ENCODE measurements at places on chromosomes 2 and 18. TPM values are rescaled to one million over a fixed set of nuclear protein-coding genes. Genes with fewer than 3 reads are reported as not detected.

Gene SATB2
- 3.9 TPM for total RNA-seq

Gene GAL3ST2
- total RNA-seq, result not detected

DNA sequence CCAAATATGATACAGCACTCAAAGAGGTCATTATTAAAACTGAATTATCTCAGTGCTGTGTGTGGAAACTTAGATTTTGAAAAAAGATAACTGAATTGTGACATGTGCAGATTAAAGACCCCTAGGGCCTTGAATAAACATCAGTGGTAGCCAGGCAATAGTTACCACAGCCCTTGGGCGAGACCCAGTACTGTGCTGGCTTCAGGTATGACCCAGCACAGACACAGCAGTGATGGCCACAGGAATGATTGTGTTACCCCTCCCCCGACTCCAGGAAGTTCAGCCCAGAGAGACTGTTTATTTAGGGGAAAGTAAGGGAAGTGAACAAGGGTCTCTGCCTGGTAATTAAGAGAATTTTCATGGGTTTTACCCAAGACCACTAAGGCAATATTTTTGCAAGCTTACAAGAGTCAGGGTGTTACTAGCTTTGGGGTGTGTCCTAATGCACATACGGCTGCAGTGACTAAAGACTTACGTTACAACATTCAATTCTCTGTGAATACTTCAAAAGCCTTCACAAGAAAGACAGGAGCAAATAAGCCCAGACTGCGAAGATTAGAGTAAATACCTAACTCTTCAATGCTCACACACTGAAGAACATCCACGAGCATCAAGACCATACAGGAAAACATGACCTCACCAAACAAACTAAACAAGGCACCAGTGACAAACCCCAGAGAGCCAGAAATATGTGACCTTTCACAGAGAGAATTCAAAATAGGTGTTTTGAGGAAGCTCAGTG is 28.2 kb upstream of the ITGAV start:
- H3K27ac ChIP-seq, result no peak overlapping the region
- no peak for DNase-seq
- H3K4me3 ChIP-seq, result no peak overlapping the region
- H3K27me3 ChIP-seq, result no peaks in the 10 kb centered on the region
- no peaks in the 10 kb centered on the region for H3K36me3 ChIP-seq
- no peaks in the 10 kb centered on the region for H3K4me1 ChIP-seq

GRCh38 chr2:27762951-27763906 is 8.3 kb upstream of the MRPL33 start:
- no peaks in the 10 kb centered on the region for H3K27me3 ChIP-seq
- H3K36me3 ChIP-seq, result no peaks in the 10 kb centered on the region
- H3K4me1 ChIP-seq, result no peaks in the 10 kb centered on the region
- H3K27ac ChIP-seq, result no peak overlapping the region

DNA sequence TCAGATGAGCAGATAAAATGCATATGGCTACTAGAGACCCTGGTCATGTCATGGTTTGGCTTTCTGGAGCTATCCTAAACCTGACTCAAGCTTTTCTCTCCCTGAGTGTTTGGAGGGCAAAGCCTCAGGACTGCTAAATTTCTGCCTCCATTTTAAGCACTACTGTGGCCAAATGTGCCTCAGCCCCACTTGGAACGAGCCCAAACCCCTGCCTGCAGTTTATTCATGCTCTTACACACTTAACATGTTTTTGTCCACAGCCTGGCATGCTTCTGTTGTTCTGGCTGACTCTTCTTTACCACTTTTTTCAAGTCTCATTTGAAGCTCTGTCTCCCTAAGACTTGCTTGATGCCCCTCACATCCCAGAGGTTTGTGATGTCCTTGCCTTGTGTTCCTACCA is 24.7 kb downstream of the MGAT5 start:
- H3K27ac ChIP-seq, result no peak overlapping the region
- no peaks in the 10 kb centered on the region for H3K27me3 ChIP-seq

DNA sequence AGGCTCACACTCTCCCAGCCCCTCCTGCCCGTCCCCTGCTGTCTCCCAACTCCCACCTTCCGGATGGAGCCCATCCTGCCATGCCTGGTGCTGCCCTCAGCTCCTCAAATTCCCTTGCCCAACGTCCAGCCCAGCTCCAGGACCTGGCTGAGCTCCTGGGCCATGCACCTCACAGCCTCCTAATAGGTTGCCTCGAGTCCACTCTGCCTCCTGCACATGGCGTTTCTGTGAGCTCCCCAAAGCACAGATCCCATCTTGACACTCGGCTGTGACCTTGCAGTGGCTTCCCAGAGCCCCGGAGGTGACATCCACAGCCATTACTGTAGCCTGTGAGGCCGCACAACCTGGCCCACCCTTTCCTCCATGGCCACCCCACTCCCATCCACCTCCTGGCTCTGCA is 191.9 kb upstream of the SALL3 start:
- DNase-seq, result peak; percentile 44
- H3K27me3 ChIP-seq, result peaks cover 9% of the 10 kb centered on the region
- no peaks in the 10 kb centered on the region for H3K36me3 ChIP-seq
- H3K27ac ChIP-seq, result no peak overlapping the region
- no peaks in the 10 kb centered on the region for H3K4me1 ChIP-seq

DNA sequence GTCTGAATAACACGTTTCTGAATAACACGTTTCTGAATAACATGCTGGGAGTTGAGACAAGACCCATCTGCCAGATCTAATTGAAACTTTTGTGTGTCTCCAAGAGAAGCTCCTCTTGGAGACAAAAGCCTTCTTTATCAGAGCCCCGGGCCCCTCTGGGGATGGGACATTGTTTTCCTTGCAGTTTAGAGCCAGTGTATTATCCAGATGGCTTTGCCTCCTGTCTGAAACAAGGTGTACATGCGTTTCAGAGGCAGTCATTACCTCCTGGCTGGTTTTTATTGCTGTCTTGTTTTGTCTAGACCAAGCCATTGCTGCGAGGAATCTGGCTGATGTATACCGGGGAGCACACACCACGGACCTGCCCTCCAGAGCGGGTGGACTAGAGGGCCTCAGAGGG is 7.8 kb downstream of the FOSL2 start:
- H3K27me3 ChIP-seq, result no peaks in the 10 kb centered on the region
- peaks cover 52% of the 10 kb centered on the region for H3K36me3 ChIP-seq

DNA sequence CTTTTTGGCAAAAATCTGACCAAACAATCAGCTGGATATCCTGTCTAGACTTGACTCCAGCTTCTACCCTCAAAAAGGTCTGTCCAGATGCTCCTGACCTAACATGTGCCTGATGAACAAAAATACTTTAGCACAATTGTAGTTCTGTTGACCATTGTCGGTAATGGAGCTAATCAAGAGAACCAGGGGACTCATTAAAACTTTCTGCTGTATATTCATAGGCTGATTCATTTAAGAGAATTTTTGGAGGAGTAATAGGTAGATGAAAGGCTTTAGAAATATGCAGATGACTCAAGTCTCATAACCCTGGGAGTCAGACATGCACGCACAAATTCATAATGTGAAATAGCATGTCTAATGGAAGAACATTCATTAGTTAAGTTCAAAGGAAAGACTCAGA is 514.2 kb downstream of the TXNL1 start:
- no peak overlapping the region for H3K27ac ChIP-seq
- H3K36me3 ChIP-seq, result no peaks in the 10 kb centered on the region
- H3K27me3 ChIP-seq, result no peaks in the 10 kb centered on the region
- H3K4me1 ChIP-seq, result no peaks in the 10 kb centered on the region
- no peak for DNase-seq

DNA sequence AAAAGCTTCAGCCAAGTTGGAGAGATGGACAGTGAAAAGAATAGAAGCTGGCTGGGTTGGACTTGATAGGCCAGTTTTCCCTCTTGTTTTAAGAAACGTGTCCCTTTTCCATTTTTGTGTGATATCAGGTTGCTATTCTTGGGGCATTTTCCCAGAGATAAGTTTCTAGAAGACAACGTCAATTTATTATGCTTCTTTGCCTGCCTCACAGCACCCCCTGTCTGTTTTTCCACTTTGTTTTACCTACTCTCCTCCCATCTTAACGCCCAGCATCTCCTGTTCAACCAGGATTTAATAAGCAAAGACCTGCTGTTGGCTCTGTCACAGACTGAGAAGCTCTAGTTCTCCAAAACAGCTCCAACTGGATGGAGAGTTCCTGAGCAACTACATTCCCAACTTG is 317.8 kb upstream of the ZNF521 start:
- H3K27ac ChIP-seq, result no peak overlapping the region
- no peaks in the 10 kb centered on the region for H3K4me1 ChIP-seq
- no peak overlapping the region for H3K4me3 ChIP-seq
- H3K27me3 ChIP-seq, result no peaks in the 10 kb centered on the region
- DNase-seq, result no peak
- no peaks in the 10 kb centered on the region for H3K36me3 ChIP-seq

GRCh38 chr2:201411421-201411820 is 39.8 kb downstream of the TRAK2 start:
- H3K36me3 ChIP-seq, result no peaks in the 10 kb centered on the region
- no peak overlapping the region for H3K4me3 ChIP-seq
- H3K27me3 ChIP-seq, result no peaks in the 10 kb centered on the region
- no peak overlapping the region for H3K27ac ChIP-seq
- no peak for DNase-seq
- H3K4me1 ChIP-seq, result peaks cover 29% of the 10 kb centered on the region

DNA sequence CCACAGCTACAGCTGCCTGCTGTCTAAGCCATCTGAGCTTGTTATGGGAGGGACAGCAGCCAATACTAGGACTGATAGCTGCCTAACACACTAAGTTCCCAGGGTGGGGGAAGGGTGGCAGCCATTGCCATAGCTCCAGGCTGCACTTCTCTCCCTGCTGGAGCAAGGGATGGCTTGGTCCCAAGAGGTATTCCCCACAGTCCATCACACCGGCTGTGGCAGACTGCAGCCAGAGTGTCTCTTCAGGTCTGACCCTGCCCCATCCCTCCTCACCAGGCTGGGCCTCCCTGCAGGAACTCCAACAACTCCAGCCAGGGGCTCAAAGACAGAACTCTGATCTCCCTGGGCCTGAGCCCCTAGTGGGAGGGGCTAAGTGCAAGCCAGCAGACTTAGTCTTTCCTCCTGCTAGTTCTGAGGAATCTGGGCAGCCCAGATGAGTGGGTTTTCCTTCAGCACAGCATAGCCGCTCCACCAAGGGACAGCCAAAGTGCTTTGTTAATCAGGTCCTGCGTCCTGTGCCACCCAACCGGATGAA is 632.1 kb downstream of the SOCS6 start:
- no peaks in the 10 kb centered on the region for H3K4me1 ChIP-seq
- no peak overlapping the region for H3K27ac ChIP-seq
- H3K4me3 ChIP-seq, result no peak overlapping the region
- H3K27me3 ChIP-seq, result no peaks in the 10 kb centered on the region

DNA sequence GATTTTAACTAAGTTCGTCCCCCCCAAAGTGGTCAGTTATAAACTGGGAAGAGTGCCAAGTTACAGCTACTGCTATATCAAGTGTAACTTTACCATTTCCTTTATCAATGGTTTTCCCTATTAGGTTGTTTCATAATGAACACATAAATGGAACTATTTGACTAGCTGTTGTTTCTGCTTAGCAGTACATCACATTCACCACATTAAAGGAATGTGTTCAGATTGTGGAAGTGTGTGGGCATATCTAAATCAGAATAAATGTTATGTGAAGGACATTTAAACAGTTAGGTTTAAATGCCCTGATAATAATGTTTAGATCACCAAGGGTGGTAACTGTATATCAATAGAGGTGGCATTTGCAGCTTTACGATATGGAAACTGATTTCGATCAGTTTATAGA is 45.1 kb downstream of the SLC9A4 start:
- H3K4me1 ChIP-seq, result no peaks in the 10 kb centered on the region
- H3K27me3 ChIP-seq, result no peaks in the 10 kb centered on the region
- H3K27ac ChIP-seq, result no peak overlapping the region
- no peak overlapping the region for H3K4me3 ChIP-seq

DNA sequence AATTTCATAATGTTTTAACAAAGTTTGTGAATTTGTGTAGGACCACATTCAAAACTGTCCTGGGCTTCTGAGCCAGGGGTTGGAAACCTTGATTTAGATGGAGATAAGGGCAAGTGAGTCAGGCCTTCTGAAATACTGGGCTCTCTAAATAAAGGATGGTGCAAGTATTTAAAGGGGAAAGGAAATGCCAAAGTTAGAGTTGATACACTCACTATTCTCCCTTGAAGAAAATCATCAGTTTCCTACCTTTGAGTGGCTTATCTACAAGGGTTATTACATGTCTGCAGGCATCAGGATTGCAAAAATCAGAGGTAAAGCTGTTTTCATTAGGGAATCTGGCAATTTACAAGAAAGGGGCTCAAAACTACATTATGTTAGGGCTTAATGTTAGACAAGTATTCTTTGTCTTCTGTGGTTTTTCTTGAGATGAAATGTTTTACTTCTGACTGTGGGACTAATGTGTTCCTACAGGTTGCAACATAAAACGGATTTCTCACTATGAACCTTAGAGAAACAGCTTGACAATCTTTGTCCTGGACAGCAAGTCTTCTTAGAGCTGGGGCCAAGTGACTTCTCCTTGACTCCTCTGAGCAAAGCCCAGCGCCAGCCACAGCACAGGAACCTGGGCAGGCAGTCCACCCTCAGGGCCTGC is 31.1 kb downstream of the RNU4ATAC start:
- no peaks in the 10 kb centered on the region for H3K36me3 ChIP-seq
- H3K27me3 ChIP-seq, result no peaks in the 10 kb centered on the region
- no peak for DNase-seq
- H3K4me1 ChIP-seq, result peaks cover 14% of the 10 kb centered on the region
- no peak overlapping the region for H3K27ac ChIP-seq

GRCh38 chr2:97675430-97676113 is 6.1 kb downstream of the C2orf92 start:
- H3K27ac ChIP-seq, result no peak overlapping the region
- H3K4me1 ChIP-seq, result no peaks in the 10 kb centered on the region
- H3K27me3 ChIP-seq, result no peaks in the 10 kb centered on the region
- H3K4me3 ChIP-seq, result no peak overlapping the region

DNA sequence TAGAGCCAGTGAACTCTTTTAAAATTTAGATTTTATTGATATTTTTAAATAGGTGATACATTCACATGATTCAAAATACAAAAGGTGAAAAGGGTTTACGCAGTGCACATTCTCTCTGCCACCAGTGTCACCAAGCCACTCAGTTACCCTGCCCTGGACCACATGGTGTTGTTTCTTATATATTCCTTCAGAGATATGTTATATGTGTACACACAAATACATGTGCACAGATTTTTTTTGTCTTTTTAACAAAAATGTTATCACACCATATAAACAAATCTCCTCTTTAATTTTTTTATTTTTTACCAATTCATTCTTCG is 26.2 kb downstream of the SERPINB4 start:
- no peak overlapping the region for H3K27ac ChIP-seq
- no peak for DNase-seq
- no peaks in the 10 kb centered on the region for H3K36me3 ChIP-seq
- H3K27me3 ChIP-seq, result no peaks in the 10 kb centered on the region
- H3K4me3 ChIP-seq, result no peak overlapping the region
- H3K4me1 ChIP-seq, result no peaks in the 10 kb centered on the region
